Activated CD4-positive, alpha-beta T cell treated with anti-CD3 and anti-CD28 coated beads, Interleukin-2, amount 50 U/mL, for 48 hours (primary cell): ENCODE measurements at places on chromosomes 12 and 14.
A peak's percentile ranks its signal among the peaks of the same experiment; 100 is the strongest.

DNA sequence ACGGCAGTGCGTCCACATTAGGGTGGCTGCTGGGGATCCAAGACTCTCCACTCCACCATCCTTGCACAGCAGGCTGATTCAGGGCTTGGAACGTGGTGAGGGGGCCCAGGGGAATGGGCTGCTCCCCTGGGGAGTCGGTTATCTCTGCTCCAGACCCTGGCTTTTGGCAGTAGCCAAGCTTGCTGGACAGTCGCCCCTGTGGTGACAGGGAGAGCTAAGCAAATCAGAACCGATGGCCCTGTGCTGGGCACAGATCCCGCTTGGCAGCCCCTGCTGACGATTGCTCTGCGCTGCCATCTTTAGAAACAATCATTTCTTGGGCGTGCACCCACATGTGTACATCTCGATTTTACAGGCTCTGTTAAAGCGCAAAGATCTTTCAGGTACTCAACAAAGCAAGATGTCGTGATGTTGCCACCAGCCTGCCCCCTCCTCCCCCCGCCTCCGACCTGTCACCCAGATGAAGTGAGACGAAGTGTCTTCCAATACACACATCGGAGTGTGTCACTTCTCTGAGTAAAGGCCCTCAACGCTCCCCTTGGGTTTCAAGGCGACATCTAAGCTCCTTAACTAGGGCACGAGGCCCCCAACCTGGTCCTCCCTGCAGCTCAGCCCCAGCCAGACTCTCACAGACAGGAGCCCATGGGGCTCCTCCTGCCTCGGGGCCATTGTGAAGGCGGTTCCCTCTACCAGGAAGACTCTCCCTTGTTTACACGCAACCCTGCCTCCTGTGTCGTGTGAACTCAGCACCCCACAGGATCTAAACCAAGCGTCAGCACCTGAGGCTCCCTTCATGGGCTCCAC lies 55.6 kb downstream of the PITPNM2 start:
- no peak for DNase-seq

GRCh38 chr12:9797722-9798619 lies 29.3 kb upstream of the KLRF1 start:
- DNase-seq: peak; percentile 70

DNA sequence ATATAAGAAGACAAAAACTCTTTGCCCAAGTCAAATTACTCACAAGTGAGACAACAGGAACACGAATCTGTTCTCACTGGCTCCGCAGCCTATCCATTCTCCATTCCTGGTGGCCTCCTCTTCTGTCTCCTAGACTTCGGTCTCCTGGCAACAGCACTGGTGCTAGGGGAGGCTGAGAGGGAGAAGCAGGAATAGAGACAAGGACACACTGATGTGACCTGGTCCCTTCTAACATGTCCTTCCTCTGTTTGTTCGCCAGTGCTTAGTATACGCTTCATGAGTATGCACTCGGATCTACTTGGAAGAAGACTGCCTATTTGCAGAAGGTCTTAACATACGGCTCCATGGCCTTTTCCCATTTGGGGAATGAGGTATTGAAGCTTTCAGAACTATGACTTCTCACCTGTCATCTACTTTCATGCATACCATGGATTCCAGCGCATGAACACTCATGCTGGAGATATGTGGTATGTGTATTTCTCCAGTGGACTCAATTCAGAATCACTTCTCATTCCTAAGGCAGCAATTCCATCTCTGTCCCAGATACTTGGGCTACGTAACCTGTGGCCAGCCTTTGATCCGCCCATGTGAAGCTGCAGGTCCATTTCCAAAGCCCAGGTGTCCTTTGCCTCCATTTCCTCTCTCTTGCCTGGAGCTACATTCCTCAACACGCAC lies 33.9 kb downstream of the BHLHE41 start:
- no peak for DNase-seq

GRCh38 chr12:24172031-24172772 lies 222.7 kb upstream of the SOX5 start:
- DNase-seq: no peak

DNA sequence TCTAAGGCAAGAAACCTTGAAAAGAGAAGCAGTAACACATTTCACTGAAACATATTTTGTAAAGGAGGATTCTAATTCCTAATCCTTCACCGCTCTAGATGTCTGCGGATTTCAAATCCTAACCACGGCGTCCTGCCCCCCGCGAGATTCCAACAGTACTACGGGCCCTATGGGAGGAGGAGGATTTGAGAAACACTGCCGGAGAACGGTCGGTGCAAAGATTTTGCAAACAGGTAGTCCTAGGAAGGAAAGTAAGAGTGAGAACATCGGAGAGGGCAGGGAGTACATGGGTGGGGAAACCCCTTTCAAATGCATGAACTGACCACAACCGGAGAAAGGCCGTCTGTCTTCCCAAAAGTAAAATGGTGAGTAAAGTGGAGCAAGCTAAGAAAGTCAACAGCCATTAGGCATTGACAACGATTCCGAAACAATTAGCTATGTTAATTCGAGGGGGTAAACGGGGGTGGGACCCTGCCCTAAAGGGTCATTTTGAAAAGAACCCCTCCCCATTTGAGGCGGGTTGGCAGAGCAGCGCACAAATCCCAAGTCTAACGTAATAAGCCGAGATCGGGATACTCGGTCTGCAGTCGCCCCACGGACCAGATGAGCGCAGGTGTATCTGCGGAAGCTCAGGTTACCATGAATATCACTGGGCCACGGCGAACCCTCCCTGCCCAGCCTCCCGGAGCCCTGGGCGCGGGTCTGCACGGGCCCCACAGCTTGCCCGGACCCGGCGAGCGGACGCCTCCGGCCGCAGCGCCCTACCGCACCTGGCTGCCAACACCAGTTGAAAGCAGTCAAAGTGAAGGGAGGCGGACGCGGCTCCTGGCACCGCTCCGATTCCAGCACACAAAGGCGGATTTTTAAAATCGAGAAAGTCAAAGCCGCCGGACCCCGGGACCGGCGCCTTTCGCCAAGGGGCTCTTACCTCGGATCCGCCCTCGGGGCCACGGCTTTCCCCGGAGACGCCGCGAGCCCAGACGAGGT lies 662 bp downstream of the EPS8 start:
- DNase-seq: peak; percentile 37

DNA sequence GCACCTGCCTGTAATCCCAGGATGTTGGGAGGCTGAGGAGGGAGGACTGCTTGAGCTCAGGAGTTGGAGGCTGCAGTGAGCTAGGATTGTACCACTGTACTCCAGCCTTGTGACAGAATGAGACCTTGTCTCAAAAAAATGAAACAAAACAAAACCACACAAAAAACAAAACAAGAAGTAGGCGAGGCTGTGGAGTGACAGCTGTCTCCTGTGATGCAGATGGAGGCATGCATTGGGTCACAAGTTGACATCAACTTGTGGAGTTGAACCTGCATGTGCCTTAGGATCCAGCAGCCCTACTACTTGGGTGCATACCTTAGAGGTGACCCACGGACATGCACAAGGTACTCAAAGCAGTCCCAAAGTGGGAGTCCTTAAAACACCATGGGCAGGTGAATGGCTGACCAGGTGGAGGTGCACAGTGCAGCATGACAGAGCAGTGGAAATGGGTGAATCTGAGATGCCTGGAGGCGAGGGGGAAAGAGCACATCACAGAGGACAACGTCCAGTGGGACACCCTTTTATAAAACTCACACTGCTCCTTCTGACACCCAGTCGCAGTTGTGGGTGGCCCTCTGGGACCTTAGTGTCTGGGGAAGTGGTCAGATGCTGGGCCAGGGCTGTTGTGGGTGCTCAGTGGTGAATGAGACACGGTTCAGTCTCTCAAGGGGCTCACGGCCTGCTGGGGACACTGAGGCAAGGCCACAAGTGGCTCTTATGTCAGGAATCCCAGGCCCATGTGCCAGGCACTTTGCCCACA lies 12.7 kb downstream of the PLBD2 start:
- DNase-seq: no peak
